ENCODE measurements at places on chromosomes 2 and 18.
A peak's percentile ranks its signal among the peaks of the same experiment; 100 is the strongest.

DNA sequence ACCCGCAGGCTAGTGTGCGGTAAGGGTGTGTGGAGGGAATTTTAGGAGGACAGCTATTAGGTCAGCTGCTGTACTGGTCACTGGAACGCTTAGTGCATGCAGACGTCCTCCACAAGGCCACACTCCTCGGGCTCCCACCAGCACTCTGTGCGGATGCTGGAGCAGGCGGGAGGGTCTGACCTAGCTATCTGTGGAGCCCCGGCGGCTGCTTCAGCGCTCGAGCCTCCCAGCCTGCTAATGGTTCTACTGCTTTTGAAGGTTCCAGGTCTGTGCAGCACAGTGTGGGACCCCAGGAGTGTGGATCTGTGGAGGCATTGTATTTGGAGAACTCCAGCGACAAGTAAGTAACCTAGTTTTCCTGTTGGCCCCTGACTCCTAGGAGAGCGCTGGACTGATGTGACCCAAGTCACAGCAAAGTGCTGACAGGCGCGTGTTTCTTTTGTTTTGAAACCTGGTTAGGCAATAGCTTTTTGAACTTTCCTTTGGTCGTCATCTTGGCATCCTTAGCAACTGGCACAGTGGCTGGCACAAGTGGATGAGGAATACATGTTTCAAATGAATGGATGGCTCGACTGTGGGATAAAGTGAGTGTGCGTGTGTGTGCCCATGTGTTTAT lies 113.5 kb downstream of the ZNF236 start:
- DNase-seq = no peak

DNA sequence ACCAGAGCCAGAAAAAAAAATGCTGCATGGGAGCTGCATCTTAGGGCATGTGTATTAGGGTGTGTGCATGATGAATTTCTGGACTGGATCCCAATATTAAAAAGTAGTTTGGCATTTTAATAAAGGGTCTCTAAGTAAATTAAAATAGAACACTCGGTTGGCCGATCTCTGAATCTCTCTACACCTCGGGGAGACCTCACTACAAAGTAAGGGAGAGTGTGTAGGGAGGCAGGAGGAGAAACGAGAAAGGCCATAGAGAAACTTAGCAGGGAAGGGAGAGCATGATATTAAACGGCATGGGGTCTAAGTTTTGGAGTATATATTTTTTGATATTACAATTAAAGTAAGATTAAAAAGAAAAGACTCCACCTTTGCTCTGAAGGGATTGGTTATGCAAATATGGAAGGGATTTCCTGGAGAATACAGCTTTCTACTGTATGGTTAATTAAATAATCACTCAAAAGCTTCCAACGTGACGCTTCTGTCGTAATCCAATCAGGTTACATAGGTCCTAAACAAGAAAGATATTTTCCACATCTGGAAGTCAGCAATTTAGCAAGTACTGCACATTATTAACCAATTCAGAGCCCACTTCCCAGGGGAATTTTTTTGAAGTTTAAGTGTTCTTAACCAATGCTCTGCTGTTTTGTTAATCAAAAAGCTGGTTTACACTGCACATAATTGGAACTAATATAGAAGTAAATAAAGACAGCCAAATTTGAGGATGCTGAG lies 1.0 kb upstream of the ZEB2 start:
- no peak for DNase-seq

GRCh38 chr2:216689397-216689796 lies 6.0 kb downstream of the IGFBP5 start:
- DNase-seq = peak; percentile 22

GRCh38 chr2:142825861-142826260 lies 51.6 kb upstream of the KYNU start:
- no peak for DNase-seq

- DNase-seq = peak; percentile 16
Measured at GRCh38 chr2:71608441-71608840, 155.1 kb downstream of the DYSF start.

GRCh38 chr18:33051407-33051806 lies 278.6 kb upstream of the KLHL14 start:
- no peak for DNase-seq

- no peak for DNase-seq
Measured at GRCh38 chr2:19550750-19551149, 192.3 kb upstream of the OSR1 start.

- no peak for DNase-seq
Measured at GRCh38 chr2:185475914-185476313, 262.7 kb upstream of the FSIP2 start.

DNA sequence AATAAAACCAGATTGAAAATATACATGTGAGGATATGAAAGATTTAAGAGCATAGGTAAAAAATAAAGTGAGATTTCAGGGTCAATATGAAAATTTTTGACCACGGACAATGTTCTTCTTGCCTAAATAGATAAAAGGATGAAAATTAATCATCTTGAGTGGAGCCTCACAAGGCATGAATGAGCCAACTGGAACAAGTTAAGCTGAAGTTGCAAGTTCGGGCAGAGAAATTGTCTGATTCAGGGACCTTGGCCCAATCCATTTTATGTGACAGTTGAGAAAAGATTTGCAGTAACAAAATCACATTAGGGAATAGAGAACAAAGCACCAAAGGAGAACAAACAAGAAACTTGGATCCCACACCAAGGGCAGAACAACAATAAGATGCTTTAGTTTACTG lies 305.3 kb downstream of the TMX3 start:
- no peak for DNase-seq

GRCh38 chr2:229169751-229170150 lies 101.3 kb downstream of the PID1 start:
- DNase-seq = no peak

DNA sequence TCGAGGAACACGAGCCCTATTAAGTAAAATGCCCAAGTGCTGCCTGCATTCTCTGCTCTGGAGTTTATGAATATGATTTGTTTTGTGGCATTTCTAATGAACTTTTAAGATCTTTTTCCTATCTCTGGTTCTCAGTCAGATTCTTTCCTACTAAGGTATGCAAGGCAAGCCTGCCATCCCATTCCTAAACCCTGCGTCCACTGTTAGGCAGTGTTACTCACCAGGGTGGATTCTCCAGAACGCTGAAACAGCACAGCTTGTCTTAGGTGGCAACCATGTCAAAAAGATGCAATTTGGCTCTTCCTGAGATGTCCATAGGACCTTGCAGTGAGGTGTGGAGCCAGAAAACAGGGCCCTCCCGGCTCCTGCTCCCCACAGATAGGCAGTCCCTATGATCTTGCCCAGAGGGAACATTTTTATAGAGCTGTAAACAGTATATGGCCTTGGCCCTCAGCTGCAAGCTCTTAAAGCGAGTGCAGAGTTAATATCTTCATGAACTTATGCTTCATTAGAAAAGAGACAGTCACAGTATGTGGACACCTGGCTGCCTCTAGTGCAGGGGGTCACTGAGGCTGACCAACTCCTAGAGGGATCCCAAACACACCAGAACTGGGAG lies 84.4 kb downstream of the TPGS2 start:
- no peak for DNase-seq

All from left hindlimb (tissue), 1 donor.